ENCODE measurements at places on chromosomes 2 and 18. TPM values are rescaled to one million over a fixed set of nuclear protein-coding genes. Genes with fewer than 3 reads are reported as not detected.

The GREB1L gene
- not detected for total RNA-seq

The CHST9 gene
- total RNA-seq, result not detected

The CFAP65 gene
- 0.11 TPM for total RNA-seq

The PLGLB1 gene
- total RNA-seq, result 12.2 TPM

The SCN7A gene
- not detected for total RNA-seq

The KCNJ3 gene
- total RNA-seq, result not detected

The TEKT4 gene
- not detected for total RNA-seq

The ATP6V1C2 gene
- total RNA-seq, result not detected

The CDH20 gene
- not detected for total RNA-seq

DNA sequence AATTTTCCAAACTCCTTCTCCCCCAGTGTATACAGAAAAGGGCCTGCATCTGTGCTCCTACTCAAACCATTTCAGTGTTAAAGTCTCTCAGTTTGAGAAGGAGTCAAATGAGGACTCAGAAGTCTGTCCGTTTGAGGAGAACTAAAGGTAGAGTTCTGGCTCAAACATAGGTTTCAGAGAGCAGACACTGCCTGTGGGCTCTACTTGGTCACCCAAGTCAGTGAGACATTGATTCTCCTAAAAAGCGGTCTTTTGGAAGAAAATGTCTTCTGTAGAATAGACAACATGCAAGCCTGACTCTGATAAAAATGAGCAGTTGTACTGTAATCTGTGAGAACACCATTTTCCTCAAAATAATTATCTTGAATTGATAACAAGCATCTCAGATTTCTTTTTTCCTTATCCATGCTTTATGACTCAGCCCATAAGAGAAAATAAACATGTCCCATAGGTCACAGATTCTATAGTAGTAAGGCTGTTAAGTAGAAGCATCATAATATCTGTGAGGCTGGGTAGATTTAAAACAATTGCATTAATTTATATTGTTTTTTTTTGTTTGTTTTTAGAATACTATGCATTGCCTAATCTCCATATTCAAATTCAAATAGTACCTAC lies 82.8 kb downstream of the ASXL3 start:
- no peak for DNase-seq
- H3K36me3 ChIP-seq, result no peaks in the 10 kb centered on the region
- H3K27ac ChIP-seq, result no peak overlapping the region
- H3K4me3 ChIP-seq, result no peak overlapping the region

- no peak overlapping the region for H3K27ac ChIP-seq
- peaks cover 53% of the 10 kb centered on the region for H3K4me1 ChIP-seq
- peak; percentile 75 for DNase-seq
- no peaks in the 10 kb centered on the region for H3K36me3 ChIP-seq
These were observed 4.1 kb downstream of the ZEB2 start for GRCh38 chr2:144515696-144516410.

DNA sequence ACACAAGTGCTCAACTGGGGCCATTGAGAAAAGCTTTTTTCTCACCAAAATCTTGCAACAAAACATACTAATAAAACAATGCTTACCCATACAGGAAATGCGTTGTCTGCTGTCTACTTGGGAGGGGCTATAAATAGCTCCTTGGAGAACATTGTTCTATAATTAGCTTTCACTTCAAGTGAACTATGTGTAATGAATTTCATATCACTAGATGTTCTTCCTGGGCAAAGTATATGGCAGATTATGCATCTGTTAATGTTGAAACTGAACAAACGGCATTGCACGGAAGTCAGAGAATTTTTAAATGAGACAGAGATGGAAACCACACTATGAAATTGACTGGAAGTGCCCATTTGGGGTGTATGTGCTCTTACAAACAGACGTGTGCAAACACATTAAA lies 6.4 kb upstream of the NPAS2 start:
- no peaks in the 10 kb centered on the region for H3K36me3 ChIP-seq
- no peak overlapping the region for H3K27ac ChIP-seq
- H3K4me1 ChIP-seq, result no peaks in the 10 kb centered on the region

GRCh38 chr18:55435592-55435991 lies 152.4 kb downstream of the TCF4 start:
- H3K27me3 ChIP-seq, result no peaks in the 10 kb centered on the region
- no peak overlapping the region for H3K4me3 ChIP-seq
- peaks cover 96% of the 10 kb centered on the region for H3K4me1 ChIP-seq
- no peak for DNase-seq

- DNase-seq, result peak; percentile 89
- no peaks in the 10 kb centered on the region for H3K4me1 ChIP-seq
- no peak overlapping the region for H3K27ac ChIP-seq
- no peaks in the 10 kb centered on the region for H3K27me3 ChIP-seq
These were observed 68.8 kb downstream of the DOK6 start for GRCh38 chr18:69469444-69469919.

DNA sequence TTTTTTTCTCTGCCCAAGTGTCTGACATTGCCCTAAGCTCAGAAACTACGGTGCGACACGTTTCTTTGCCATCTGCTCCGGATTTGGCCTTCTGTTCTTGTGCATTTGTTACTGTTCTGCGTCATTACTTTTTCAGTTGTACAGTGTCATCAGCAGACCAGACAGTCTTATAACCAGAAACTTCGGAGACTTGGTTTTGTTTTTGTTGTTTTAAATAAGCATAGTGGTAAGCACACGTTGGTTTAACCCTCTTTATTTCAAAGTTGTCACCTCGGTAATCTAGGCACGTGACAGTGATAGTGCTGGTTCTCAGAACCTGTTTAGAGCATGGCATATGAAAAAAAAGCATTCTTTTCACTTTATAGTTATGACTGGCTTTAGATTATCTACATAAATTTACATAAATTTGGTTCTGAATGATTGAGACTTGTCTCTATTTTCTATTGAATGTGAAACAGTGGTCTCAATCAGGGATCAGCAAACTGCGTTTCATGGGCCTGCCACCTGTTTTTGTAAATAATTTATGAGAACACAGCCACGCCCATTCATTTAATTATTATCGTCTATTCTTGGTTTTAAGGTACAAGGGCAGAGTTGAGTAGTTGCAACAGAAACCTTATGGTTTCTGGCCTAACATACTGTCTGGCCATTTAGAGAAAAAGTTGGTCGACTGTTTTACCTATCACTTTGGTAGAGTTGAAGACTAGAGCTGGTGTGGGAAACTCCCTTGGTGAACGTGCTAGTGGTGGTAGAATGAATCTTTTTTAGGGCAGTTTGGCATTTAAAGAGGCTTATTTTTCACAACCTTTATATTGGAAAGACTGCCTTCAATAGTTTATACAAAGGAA lies 106.5 kb downstream of the ZNF532 start:
- H3K4me3 ChIP-seq, result no peak overlapping the region
- H3K27me3 ChIP-seq, result no peaks in the 10 kb centered on the region
- no peak overlapping the region for H3K27ac ChIP-seq
- DNase-seq, result peak; percentile 9
- H3K36me3 ChIP-seq, result no peaks in the 10 kb centered on the region

DNA sequence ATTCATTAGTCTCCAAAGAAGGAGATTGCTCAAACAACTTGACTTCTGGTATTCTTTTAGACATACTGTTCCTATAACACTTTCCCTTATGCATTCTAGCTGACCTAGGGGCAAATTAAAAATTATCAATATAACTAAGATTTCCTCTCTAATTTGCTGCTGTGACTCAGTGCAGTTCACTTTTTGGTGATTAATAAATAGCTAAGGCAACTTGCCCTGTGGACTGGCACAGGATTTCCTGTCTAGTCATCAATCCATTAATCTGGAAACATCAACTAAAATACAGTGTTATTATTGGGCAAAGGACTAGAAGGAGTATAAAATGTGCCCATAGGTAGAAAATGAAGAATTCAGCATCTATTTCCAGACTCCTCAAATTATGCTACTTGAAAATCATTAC lies 83.5 kb upstream of the SERPINE2 start:
- H3K27ac ChIP-seq, result no peak overlapping the region
- H3K27me3 ChIP-seq, result no peaks in the 10 kb centered on the region
- no peaks in the 10 kb centered on the region for H3K4me1 ChIP-seq
- H3K36me3 ChIP-seq, result no peaks in the 10 kb centered on the region
- no peak for DNase-seq
- no peak overlapping the region for H3K4me3 ChIP-seq

GRCh38 chr2:20573620-20574422 lies 77.1 kb downstream of the HS1BP3 start:
- no peaks in the 10 kb centered on the region for H3K27me3 ChIP-seq
- H3K4me1 ChIP-seq, result peaks cover 5% of the 10 kb centered on the region
- no peak for DNase-seq
- no peak overlapping the region for H3K27ac ChIP-seq
- no peaks in the 10 kb centered on the region for H3K36me3 ChIP-seq
- no peak overlapping the region for H3K4me3 ChIP-seq

- DNase-seq, result no peak
- no peak overlapping the region for H3K4me3 ChIP-seq
- H3K27ac ChIP-seq, result no peak overlapping the region
- no peaks in the 10 kb centered on the region for H3K36me3 ChIP-seq
These were observed 50.6 kb downstream of the TTC32 start for GRCh38 chr2:19851116-19851695.

GRCh38 chr2:237158194-237158593 lies 72.5 kb downstream of the COPS8 start:
- H3K4me1 ChIP-seq, result no peaks in the 10 kb centered on the region
- no peaks in the 10 kb centered on the region for H3K27me3 ChIP-seq
- DNase-seq, result no peak
